ENCODE measurements at places on chromosomes 4 and X.

DNA sequence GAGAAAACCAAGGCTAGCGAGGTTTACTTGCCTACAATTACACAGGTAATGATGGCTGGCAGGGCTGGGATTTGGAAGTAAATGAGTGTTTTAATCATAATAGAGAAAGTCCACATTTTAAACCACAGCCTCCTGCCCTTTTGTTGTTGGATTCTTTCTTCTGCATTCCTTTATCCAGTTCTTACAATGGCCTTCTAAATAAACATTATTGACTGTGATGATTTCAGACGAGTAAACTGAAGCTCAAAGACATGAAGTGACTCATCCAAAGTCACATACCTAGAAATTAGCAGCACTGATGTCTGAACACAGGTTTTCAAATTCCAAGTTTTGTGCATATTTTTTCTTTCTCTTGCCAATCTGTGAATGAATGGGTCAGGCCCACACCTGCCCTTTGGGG, 51.2 kb upstream of the C1QTNF7 start:
- DNase-seq = no peak

GRCh38 chrX:37867536-37868153, 20.3 kb upstream of the DYNLT3 start:
- no peak for DNase-seq

DNA sequence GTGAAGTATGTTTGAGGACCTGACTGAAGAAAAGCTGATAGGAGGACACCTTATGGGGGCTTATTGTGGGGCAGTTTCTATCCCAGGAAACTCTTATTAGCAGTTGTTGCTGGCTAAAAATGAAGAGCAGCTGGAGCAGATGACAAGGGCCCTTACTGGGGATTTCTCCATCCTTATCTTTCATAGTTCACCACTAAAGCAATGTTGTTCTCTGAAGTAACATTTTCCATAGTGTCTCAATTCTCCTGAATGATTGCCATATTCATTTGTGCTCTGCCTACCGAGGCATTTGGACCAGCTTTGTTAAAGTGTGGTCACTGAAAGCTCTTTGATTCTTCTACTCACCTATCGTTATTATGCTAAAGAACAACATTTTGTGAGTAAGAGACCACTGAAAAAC, 7.7 kb downstream of the ENOX2 start:
- DNase-seq = no peak

DNA sequence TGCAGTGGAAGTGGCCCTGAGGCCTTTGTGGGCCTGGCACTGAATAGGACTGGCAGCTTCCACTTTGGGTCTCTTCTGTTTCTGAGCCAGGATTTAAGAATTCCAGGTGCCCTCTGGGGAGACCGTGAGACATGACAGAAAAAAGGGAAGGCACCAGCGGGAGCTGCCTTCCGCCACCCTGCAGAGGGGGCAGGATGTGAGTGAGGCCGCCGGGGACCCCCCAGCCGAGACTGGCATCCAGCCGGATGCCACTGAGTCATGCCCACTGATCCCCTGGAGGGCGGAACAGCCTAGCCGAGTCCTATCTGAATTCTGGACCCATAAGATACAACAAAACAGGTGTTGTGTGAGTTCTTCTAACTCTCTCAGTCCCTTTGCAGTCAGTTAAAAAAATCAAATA, 41.3 kb downstream of the C4orf50 start:
- DNase-seq = no peak

DNA sequence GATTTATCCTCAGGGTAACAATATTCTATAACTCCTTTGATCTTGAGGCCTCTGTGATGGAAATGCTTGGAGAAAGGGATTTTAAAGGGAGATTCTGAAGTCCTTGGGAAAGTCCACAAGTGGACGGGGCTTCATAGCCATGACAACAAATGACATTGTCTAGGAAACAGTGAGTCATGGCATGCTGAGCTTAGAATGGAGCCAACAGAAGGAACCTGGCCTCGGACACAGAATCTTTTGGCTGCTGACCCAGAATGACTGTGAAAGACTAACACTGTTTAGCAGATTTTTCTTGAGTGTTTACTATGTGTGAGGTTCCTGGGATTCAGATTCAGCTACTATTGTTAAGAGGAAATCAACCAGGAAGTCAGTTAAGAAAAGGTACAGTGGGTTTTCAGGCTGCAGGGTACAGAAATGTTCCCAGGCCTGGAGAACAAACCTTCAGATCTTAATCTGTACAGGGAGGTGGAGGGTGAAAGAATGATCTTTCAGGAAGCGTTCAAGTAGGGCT, 18.1 kb upstream of the CXCL2 start:
- peak; percentile 90 for DNase-seq

- no peak for DNase-seq
These were observed 1.7 kb upstream of the CENPC start for GRCh38 chr4:67546971-67547370.

GRCh38 chr4:133161570-133162295, 12.6 kb downstream of the PCDH10 start:
- no peak for DNase-seq

DNA sequence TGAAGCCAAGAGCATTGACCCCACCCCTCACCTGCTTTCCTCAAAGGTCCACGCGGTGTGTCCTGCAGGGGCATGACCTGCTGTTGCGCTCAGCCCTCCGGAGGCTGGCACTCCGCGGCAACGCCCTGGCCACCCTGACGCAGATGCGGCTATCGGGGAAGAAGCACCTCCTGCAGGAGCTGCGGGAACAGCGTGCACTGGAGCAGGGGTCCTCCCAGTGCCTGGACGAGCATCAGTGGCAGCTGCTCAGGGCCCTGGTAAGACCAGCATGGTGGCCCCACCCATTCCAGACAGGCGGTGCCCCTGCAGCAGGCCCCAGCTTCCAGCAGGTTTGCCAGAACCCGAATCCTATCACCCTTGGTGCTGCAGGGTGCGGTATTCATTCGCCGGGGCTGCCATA, 86.0 kb downstream of the EVC start:
- DNase-seq = no peak

GRCh38 chr4:182248295-182248694, 5.1 kb downstream of the TENM3 start:
- no peak for DNase-seq

GRCh38 chr4:19659101-19659500, 592.6 kb upstream of the SLIT2 start:
- DNase-seq = no peak

DNA sequence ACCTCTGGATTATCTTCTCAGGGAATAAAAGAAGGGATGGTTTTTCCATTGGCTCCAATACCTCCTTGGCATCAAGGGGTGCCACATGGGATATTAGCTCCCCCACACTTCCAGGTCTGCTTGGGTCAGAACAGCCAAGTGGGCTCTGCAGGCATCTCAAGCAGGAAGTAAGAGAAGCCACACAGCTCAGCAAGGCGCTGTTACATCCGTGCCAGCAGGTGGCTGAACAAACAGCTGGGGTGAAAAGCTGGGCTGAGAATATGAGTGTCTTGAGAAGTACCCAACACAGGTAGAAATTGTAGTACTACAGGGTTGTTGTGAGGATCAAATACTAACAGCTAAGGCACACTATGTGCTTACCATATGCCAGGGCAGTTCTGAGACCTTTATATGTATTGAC, 76.7 kb upstream of the TMEM150C start:
- no peak for DNase-seq

- no peak for DNase-seq
These were observed 261.8 kb downstream of the MID1IP1 start for GRCh38 chrX:39063037-39063436.

DNA sequence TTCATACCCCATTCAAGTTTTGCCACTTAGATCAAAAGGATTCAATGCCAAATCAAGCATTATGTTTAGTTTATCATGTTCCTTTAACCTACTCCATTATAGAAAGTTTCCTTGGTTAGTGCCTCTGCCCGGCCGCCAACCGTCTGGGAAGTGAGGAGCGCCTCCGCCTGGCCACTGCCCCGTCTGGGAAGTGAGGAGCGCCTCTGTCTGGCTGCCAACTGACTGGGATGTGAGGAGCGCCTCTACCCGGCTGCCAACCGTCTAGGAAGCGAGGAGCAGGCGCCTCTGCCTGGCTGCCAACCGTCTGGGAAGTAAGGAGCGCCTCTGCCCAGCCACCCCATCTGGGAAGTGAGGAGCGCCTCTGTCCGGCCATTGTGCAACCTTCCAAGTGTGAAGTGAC, 36.3 kb upstream of the PDGFRA start:
- no peak for DNase-seq

- DNase-seq = no peak
These were observed 5.0 kb downstream of the CCNQ start for GRCh38 chrX:153593811-153594500.

DNA sequence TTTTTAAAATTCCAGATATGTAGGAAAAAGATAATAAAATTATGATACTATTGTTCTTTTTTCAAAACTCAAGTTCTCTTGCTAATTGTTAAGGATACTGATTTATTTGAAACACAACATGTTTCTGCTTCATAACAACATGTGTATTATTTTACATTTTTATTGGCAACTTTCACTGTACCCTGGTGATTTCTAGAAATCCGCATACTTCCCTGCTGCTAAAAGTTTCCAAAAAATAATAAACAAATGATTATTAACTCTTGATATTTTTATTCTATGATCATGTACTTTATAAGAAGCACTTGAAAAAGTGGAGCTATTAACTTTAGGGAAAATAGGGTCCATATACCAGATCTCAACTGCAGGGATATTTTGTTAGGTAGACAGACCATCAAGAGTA, 71.2 kb upstream of the HCCS start:
- no peak for DNase-seq

- no peak for DNase-seq
These were observed 18.0 kb downstream of the HPSE start for GRCh38 chr4:83316459-83317165.

- DNase-seq = no peak
These were observed 62.3 kb downstream of the USP38 start for GRCh38 chr4:143246977-143247376.

GRCh38 chrX:127943571-127943970, 108.6 kb downstream of the ACTRT1 start:
- no peak for DNase-seq

- no peak for DNase-seq
These were observed 1.9 kb downstream of the PHOX2B start for GRCh38 chr4:41746440-41747229.

DNA sequence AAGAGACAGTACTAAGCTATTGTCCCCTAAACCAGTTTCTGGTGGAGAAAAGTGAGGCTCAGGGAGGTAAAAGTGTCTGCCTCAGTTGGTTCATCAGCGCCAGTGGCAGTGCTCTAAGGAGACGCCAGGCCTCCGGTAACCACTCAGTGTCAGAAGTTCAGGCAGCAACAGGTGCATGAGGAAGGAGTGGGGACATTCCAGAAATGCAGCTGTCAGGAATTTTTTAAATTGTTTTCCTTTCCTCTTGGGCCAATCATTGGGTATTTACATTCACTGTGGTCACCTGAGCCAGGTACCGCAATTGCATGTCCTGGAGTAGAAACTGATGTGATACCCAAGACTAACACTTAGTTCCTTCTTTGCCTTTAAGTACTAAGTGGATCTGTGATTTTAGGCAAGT, 40.2 kb upstream of the HS3ST1 start:
- no peak for DNase-seq

GRCh38 chr4:78706302-78706701, 69.8 kb upstream of the BMP2K start:
- no peak for DNase-seq

GRCh38 chr4:11597506-11597905, 168.8 kb upstream of the HS3ST1 start:
- DNase-seq = no peak

DNA sequence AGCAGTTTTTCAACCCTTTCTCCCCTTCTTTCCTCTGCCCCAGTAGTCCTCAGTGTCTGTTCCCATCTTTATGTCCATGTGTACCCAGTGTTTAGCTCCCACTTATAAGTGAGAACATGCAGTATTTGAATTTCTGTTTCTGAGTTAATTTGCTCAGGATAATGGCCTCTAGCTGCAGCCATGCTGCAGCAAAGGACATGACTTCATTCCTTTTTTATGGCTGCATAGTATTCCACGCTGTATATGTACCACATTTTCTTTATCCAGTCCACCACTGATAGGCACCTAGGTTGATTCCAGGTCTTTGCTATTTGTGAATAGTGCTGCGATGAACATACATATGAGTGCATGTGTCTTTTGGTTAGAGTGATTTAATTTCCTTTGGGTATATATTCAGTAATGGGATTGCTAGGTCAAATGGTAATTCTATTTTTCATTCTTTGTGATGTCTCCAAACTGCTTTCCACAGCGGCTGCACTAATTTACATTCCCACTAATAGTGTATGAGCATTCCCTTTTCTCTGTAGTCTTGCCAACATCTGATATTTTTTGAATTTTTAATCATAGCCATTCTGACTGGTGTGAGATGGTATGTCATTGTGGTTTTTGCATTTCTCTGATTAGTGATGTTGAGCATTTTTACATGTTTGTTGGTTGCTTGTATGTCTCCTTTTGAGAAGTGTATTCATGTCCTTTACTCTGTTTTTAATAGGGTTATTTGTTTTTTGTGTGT, 54.6 kb upstream of the ANK2 start:
- no peak for DNase-seq

GRCh38 chr4:93437991-93438390, 390.6 kb upstream of the ATOH1 start:
- DNase-seq = no peak

- DNase-seq = no peak
These were observed 379.5 kb downstream of the ZIC3 start for GRCh38 chrX:137945470-137945869.

DNA sequence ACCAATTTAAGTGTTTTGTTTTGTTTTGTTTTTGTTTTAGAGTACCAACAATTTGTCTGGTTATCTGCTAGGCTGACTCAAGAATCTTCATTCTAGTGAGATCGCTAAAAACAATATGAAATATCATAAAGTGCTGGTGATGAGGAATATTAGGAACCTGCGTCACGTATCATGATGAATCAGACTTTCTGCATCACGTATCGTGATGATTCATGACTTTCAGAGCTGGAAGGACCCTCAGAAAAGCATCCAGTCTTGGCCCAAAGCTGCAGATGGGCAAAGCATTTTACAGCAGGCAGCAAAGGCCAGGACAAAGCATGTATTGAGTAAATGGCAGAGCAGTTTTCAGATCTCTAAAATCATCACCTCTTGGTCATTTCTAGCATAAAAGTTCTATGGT, 278.0 kb upstream of the BOD1L1 start:
- DNase-seq = no peak

DNA sequence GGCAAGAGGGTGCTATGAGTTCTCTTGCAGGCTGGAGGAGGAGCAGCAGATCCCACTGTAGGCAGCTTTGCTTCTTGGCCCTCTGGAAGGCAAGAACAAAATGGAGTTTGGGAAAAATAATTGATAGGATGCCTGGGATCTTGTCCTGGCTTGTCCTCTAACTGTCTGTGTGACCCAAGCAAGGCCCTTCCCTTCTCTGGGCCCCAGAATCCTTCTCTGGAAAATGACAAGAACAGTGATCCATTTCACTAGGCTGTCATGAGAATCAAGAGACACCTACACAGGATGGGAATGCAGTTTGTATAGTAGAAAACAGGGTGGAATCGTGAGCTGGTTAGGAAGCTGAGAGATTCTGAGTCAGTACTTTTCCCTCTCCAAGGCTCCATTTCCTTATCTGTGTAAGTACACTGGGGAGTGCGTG, 133.3 kb downstream of the PJA1 start:
- DNase-seq = no peak

DNA sequence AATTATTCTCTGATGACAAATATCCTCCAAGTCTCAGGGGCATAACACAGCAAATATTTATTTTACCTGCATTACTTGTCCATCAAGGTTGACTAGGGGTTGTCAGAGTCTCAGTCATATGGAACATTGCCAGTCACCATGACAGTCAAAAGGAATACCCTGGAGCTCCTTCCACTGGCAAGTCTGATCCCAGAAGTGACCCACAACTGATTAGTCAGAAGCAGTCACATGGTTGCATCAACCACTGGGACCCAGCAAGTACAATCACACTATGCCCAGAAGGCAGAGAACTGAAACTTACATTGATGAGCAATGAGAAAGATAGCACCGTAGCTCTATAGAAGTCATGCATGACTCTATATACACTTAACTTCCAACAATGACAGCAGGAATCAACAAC, 41.9 kb upstream of the SOD3 start:
- DNase-seq = no peak
